ENCODE measurements at places on chromosomes 12 and 14. TPM values are rescaled to one million over a fixed set of nuclear protein-coding genes. Genes with fewer than 3 reads are reported as not detected.

GRCh38 chr12:77855548-77855947 is 24.9 kb downstream of the NAV3 start:
- DNase-seq: no peak

- DNase-seq: no peak
These were observed 2.5 kb upstream of the AMIGO2 start for GRCh38 chr12:47082283-47082682.

DNA sequence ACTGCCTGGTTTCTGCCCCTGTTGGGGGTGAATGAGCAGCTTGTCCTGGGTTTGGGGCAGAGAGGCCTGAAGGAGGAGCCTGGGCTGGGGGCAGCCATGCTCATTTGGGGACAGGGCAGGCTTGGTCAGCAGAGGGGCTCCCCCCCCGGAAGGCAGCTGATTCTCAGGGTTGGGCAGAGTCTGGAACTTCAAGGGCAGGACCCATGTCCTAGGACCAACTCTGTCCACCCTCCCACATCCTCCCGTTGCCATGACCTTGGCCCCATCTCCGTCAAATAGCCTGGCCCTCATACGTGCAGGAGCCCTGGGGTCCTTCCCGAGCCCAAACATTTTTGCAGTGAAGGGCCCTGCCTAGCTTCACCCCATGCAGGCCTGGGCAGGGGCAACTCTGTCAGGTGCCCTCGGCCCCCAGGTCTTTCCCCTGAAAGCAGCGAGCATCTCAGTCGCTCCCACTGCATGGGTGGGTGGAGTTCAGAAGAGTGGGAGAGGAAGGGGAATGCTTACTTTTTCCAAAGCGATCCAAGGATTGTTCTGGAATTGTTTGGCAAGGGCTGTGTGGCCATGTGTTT is 32.6 kb downstream of the TNFAIP2 start:
- no peak for DNase-seq

GRCh38 chr12:114444422-114445279 is 38.7 kb upstream of the TBX5 start:
- no peak for DNase-seq

DNA sequence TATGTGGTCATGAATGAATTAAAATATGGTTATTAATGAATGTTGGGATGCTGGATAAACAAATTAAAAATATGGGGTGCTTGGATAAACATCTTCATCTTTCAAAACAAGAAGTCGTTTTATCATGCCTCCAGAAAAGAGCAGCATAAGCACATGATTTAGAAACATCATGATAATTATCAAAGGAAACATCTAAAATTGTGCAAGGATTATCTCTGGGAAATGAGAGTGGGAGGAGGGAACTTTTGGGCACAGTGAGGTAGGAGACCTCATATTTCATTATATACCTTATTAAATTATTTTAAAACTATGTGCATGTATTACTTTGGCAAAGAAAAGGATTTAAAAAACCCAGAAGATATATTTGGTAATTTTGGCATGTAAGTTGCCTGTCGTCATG is 8.9 kb downstream of the C3AR1 start:
- no peak for DNase-seq

CMTM5 gene
- not detected for polyA plus RNA-seq

TAS2R30 gene
- polyA plus RNA-seq: not detected

Data from A549 (cell line).